Osteocyte (in vitro differentiated cells): ENCODE measurements at places on chromosomes 1 and 21. TPM values are rescaled to one million over a fixed set of nuclear protein-coding genes. Genes with fewer than 3 reads are reported as not detected.

Gene LACTBL1
- not detected in 2 replicates for total RNA-seq

Gene SPRR2G
- not detected in 2 replicates for total RNA-seq

Gene THBS3
- total RNA-seq = 55.4 and 57.2 TPM in 2 replicates

Gene VAV3
- total RNA-seq = not detected in 2 replicates

Gene AIM2
- total RNA-seq = not detected in 2 replicates

Gene RNF223
- not detected in 2 replicates for total RNA-seq

Gene AGT
- 25.6 and 30.1 TPM in 2 replicates for total RNA-seq

Gene AK5
- 31.5 and 38.1 TPM in 2 replicates for total RNA-seq

DNA sequence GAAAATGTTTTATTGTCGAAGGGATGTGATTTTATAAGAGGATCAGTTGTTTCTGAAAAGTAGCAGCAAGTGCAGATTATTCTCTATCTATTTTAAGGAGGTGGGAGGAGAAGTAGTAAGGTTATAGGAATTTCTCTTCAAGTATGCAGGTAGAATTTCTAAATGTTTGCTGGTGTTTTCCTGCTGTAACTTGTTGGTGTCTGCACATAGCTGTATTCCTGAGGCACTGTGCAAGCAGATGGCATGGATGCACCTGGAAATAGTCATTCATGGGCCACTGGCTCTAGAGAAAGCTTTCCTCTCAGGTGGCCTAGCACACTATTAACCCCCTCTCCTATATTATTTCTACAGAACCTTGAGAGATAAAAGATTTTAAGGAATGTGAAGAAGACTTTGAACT is 30.3 kb upstream of the PODN start:
- no peak for DNase-seq

DNA sequence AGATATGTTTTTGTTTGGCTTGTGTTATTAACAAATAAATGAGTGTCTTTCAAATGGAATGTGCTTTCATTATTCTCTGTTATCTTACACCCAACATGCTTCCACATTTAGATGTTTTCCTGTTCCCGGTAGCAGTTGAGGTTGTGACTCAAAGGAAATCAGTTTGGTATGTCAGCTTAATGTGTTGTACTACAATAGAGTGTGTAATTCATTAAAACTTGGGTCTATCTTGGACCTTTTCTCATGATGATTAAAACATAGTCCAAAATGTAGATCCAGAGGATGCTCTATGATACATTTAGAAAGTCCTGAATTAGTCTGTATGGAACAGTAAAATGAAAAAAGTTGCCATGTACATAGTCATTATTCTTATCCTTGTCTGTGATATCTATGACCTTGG is 26.7 kb downstream of the RTCA start:
- DNase-seq = no peak

DNA sequence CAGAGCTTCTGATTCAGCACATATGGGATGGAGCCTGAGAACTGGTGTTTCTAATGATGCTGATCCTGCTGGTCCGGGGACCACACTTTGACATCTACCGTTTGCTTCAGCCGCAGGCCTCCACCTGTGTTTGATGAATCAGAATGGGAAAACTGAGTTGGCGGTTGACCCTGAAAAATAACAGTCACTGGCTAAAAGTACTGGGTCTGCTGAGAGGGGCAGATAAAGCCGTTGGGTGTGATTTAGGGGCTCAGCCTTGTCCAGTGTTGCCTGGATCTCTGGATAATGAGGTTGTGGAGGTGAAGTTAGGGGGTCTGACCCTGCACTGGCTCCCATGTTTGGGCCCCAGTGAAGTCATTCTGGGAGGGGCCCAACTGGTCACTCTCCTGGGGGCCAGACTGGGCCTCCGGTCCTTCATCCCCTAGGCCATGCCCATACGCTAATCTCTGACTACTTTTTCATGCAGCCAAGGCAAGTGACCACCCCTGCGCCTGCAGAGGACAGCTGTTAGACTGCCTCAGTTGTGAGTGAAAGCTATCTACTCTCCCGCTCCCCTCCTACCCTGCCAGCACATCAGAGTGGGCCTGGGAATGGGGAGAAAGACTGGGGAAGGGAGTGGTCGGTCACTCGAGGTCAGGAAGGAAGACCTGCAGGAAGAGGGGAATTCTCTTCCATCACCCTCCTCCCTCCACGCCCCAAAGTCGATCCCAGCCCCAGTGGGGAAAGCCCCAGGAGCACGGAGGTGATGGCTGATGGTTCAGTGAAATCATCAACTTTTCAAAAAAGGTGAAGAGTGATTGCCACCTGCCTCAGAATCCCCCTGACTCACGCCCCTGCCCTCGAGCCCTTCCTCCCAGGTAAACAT is 27.7 kb downstream of the VASH2 start:
- DNase-seq = peak; percentile 73

- no peak for DNase-seq
Measured at GRCh38 chr1:167722870-167723251, 1.1 kb downstream of the MPZL1 start.

- no peak for DNase-seq
Measured at GRCh38 chr1:151011154-151011850, 3.1 kb downstream of the PRUNE1 start.

GRCh38 chr1:162663589-162664106 is 31.4 kb downstream of the DDR2 start:
- DNase-seq = no peak

DNA sequence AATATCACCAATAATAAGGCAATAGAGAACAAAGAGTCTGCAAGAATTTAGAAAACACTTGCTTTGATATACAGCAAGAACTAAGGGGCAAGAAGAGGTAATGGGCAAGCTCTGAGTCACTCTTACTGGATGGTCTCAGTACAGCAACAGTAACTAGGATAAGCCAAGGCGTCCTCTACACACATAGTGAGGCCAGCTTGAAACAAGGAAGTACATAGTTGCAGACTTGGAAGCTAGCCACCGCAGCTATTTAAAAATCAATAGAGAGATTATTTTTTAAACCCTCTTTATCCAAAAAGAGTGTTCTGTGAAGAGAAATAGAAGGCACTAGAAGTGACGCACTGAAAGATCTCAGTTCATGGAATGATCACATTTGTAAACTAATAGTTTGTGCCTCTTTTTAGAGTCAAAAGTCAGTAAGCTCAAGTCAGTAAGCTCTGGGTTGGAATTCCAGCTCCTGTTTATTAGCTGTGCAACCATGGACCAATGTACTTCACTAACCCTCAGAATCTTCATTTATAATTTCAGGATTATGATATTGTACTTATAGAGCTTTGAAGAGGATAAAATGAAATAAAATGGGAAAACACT is 118.6 kb downstream of the AKT3 start:
- DNase-seq = no peak

- DNase-seq = no peak
Measured at GRCh38 chr21:38380481-38381137, 117.7 kb downstream of the ERG start.

DNA sequence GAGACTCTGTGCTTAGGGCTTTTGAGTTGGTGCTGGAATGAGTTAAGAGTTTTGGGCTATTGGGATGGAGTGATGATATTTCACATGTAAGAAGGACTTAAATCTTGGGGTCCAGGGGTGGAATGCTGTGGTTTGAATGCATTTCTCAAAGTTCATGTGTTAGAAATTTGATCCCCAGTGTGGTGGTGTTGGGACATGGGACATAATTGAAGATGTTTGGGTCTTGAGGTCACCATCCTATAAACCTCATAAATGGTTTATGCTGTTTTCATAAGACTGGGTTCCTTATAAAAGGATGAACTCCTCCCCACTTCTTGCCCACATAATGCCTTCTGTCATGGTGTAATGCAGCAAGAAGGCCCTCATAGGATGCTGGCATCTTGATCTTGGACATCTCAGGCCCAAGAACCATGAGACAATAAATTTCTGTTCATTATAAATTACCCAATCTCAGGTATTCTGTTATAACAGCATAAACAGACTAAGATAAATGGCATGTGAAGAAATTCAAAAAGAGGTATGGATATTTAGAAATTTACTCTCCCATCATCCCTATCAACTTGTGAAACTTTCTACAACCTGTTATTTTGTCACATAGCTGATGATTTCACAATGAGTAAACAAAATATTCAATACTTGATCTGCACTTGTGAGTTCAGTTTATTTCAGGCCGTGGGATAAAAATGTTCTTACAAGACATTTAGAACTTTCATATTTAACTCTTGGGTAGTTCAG is 48.0 kb upstream of the NEK7 start:
- DNase-seq = no peak

- DNase-seq = no peak
Measured at GRCh38 chr21:43767984-43768867, 7.9 kb downstream of the CSTB start.

- DNase-seq = no peak
Measured at GRCh38 chr1:162248854-162249535, 127.7 kb downstream of the SPATA46 start.

DNA sequence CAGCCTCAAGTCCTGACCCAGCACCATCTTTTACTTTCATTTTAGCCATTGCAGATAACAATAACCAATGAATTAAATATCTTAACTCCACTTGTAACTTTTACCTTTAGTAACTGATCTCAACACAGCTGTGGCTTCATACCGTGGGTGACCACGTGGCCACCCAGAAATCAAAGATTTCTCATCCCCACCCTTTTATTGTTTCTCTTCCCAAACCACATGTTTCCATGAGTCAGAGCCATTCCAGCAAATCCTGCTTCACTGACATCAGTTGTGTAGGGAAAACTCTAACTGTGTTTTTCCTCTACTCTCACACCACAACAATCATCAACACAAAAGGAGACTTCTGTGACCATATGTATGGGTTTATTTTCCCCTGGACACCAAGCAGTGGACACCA is 25.1 kb upstream of the BRDT start:
- DNase-seq = no peak

DNA sequence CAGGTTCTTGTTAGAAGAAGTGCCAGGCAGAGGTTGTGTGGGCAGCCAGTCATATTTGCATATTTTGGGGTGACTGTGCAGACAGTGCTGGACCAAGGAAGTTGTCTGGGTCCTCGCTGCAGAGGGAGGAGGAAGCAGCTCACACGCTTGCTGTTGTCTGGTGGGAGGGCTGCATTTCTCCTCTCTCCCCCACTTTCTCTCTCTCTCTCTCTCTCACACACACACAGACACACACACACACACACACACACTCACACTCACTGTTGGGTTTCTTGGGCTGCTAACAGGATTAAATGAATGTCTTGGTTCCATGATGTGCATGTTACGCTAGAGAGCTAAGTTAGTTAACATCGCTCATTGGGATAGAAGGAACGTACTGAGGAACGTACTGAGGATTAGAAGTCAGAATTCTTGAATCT is 72.9 kb downstream of the AGPAT3 start:
- no peak for DNase-seq

GRCh38 chr1:94323311-94324177 is 86.2 kb upstream of the ARHGAP29 start:
- no peak for DNase-seq

- no peak for DNase-seq
Measured at GRCh38 chr1:37667023-37667671, 25.2 kb upstream of the CDCA8 start.

DNA sequence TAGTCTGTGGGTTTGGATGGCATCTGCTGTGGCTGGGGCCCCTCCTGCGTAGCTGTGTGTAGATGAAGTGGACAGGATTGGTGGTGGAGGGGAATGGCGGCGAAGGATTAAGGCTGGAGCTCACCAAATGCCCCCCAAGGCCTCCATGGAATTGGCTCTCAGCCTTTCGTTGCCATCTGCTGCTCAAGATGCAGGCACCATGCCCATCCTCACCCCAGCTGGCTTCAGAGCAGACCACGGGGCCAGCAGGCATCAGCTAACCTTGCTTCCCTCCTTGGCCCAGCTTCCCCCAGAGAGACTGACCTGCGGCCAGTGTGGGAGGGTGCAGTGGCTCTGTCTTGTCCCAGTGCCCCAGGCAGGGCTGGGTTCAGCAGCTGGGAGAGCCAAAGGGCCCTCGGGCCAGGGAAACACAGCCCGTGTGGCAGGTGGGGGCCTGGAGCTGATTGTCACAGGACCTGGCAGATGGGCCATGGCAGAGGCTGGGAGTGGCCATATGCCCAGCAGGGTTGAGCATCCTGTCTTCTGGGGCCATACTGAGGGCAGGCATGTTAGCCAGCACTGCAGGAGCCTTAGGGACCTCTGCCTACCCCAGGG is 66.8 kb upstream of the ACTL8 start:
- no peak for DNase-seq

GRCh38 chr1:26516987-26517765 is 12.4 kb upstream of the RPS6KA1 start:
- no peak for DNase-seq

GRCh38 chr1:238592621-238593020 is 701.9 kb upstream of the ZP4 start:
- no peak for DNase-seq

- no peak for DNase-seq
Measured at GRCh38 chr1:41876576-41877445, 41.9 kb downstream of the HIVEP3 start.

DNA sequence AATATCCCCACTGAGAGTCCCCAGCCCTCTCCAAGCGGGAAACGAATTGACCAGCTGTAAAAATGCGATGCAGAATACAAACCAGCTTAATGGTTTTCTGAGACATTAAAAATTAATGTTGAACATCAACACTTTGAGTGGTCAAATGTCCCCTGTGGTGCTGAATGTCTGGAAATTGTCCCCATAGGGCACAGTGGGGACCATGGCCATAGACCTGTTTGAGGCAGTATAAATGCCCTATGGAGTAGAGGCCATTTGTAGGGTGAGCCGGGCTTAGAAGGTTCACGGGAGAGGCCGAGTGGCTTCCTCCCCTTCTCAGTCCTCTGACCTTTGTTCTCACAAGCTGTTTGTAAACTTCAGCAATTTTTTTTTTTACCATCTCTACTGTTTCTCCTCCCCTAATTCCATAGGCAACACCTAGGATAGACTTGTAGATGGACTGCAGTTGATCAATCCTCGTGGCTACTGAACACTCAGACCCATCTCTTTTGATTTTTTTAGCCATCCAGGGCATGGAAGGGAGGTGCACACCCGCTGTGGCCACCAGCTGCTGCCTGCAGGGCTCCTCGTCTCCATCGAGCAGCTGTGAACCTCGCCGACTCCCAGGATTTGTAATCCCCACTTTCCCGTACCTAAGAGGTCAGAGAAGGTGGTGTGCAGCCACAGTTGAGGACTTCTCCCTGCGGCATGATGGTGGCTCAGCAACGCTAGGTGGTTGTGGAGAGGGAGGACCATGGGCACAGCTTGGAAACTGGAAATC is 41.0 kb downstream of the KAZN start:
- DNase-seq = no peak

- DNase-seq = no peak
Measured at GRCh38 chr1:164311377-164311776, 247.6 kb upstream of the PBX1 start.

DNA sequence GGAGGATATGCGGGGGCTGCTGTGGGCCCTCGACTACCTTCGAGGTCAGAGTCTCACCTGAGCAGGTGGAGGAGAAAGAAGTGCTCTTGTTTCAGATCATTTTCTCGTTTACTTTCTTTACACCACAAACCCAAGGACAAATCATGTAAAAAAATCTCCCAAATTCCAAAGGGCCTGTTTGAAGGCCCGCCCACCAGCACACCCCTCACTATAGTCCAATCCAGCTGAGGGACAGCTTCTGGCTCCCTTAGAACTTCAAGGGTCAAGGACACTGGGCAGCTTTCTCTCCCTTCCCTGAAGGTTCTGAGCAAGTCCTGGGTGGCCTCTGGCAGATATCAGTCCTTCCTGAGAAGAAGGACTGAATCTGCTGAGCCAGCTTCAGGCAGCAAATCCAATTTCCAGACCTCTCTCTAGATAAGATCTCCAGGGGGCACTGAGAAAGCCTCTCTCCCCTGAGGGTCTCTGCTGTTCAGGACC is 5.5 kb downstream of the STK40 start:
- no peak for DNase-seq
